ENCODE measurements at places on chromosomes 2 and 18.
A peak's percentile ranks its signal among the peaks of the same experiment; 100 is the strongest.

DNA sequence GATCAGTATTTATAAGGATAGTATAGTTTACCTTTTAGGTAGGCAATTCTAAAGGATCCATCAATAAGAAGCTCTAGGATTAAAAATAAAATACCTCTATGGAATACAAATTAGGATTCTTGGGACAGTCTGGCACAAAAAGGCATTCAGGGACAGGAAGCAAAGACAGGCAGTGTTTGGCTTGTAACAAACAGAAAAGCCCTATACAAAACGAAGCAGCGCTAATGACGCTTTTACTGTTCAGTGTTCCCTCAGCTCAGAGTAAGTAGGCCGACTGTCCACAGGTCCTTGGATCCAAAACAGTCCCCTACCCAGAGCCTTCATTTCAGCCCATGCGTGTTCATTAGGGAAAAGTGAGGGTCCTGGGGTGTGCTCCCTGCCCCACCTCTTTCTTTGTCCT, 236.3 kb downstream of the AGPS start:
- DNase-seq, result no peak

DNA sequence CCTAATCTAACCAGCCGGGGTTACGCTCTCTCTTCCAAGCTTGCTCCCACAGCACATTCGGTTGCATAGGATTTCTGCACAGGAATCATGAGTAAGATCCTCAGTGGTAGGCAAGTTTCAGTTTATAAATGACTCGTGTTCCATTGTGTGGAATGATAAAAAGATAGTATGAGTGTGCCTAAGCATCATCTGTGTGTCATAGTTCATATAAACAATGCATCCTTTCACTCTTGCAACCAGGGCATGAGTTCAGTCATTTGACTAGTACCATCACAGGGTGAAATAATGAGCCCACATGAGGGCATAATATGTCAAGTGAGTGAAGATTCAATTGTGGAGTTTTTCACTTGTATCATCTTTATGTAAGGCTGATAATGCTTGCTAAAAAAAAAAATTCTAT, 417.1 kb upstream of the CDH2 start:
- peak; percentile 30 for DNase-seq

DNA sequence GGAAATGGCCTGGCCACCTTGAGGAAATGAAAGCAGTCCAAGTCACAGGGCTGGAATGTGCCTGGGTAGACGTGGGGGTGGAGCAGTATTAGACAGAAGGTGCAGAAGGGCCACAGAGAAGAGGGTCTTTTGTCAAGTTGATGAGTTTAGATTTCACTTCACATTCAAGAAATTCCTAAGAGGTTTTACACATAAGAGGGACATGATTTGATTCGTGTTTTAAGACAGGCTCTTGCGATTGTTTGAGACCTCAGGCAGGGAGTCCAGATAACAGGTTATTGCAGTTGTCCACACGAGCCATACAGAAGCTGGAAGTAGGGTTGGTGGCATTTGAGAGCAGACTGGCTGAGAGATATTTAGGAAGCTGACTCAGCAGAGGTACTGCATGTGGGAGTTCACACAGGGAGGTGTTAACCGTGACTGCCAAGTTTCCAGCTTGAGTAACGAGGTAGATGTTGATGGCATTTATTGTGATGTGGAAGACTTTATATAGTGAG, 64.6 kb downstream of the NEB start:
- no peak for DNase-seq

DNA sequence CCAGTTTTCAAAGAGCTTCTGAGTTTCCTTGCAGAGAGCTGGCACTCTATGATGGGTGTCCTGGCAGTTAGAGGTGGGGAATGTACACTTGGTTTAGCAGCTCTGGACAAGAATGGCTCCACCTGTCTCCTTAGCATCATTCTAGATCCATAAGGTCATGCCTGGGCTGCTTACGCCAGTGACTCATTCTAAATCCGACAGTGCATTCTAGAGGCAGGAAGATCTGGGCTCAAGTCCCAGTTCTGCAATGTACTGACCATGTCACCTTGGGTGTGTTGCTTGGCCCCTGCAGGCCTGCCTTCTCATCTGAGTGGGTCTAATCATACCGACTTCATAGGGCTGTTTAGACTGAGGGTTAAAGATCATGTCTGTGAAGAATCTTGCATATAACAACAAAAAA, 46.5 kb downstream of the PTGR3 start:
- DNase-seq, result peak; percentile 35

GRCh38 chr2:60652832-60653340, 99.4 kb upstream of the BCL11A start:
- DNase-seq, result no peak

- no peak for DNase-seq
Measured at GRCh38 chr2:175871331-175872004, 130.6 kb downstream of the LNPK start.

DNA sequence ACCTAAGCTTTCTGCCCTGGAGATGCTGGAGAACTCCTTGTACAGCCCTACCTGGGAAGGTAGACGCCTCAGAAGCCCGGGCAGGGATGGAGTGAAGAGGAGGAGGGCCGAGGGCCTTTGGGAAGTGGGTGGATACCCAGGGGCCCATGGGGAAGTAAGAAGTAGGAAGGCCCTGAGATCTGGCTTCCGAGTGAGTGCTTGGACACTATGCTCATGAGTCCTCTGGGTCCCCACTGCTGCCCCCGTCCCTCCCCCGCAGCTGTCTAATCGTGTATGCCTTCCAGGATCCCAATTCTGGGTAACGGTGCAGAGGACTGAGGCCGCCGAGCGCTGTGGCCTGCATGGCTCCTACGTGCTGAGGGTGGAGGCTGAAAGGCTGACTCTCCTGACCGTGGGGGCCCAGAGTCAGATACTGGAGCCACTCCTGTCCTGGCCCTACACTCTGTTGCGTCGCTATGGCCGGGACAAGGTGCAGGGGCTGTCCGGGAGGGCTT, 1.1 kb downstream of the DOK1 start:
- DNase-seq, result no peak

DNA sequence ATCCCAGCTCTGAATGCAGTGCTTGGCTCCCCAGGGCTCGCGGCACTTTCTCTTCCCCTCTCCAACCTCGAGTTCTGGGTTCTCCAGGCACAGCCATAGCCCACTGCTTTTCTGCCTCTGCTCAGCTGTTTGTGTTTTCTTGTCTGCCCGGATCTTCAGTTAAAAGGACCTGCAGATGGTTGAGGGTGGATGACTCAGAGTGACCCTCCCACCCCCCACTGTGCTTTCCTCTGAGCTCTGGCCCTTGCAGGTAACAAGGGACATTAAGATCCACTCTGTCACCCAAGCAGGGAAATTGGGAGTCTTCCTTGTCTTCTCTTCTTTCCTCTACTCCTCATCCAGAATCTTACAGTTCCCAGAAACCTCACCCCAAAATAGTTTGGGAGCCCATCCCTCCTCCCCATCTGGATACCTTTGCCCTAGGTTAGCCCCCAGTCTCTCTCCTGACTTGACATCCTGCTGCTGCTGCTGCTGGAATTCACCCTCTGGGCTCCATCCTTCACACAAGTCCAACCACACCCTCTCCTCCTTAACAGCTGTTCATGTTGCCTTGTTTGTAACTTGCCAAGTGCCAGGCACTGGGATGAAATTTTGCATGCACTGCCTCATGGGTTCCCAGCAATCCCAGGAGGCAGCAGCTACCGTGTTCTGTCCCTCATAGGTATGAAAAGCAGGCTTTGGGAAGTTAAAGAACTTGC, 157.9 kb upstream of the TTC39C start:
- peak; percentile 53 for DNase-seq

DNA sequence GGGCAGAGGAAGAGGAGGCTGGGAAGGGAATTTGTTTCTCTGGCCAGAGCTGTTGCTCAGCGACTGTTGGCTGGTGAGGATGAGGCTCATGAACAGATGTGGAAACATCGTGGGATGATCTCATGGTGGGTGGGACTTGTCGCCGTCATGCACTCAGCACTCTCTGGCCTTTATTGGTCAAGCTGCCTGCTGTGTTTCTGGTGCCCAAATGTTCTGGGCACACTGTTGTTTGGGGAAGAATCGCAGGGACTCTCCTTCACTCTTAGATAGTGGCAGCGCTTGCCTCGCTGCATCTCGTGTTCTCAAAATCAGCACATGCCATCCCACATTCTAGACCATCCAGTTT, 145.6 kb downstream of the AGAP1 start:
- peak; percentile 66 for DNase-seq

DNA sequence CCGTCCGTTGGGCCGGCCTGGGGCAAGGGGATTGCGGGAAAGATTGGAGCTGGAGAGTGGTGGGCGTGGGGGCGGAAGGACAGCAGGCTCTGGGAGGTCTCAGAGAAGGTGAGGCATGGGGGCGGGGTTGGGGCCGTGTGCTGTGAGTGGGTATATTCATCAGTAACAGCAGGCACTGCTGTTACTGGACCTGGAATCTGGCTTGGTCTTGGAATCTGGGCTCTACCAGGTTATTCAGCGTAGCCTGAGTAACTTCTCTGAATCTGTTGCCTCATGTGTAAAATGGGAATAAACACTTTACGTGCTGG, 435 bp downstream of the RNF181 start:
- no peak for DNase-seq

DNA sequence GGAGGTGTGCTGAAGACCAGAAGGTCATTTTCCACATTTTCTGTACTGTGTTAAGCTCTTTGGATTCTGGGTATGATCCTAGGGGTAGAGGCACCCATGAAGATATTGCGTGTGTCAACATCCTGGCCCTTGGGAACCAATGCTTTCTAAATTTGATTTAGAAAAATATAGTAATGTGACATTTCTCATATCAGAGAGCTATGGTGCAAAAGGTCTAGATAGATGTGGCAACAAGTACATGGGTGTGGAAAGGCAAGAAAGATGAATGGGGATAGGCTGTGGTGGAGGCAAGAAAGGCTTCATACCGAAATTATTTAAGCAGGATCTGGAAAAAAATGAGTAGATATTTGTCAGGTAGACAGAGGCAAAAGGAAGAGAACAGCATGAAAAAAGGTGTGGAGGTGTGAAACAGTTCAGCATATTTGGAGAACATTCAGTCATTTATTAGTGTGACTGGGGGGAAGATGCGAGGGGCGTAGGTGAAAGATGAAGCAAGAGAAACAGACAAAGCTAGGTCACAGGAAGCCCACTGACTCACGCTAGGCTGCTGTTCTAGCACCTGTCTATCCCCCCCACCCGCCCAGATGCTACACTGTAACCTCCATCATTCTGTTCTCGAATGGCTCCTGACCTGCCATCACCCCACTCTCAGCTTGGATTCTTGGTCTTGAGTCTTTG, 11.7 kb downstream of the DOK1 start:
- DNase-seq, result no peak
